ENCODE measurements at places on chromosomes 7 and 10.

GRCh38 chr7:93717217-93717900 is 142.8 kb upstream of the CALCR start:
- no peaks in the 10 kb centered on the region for H3K36me3 ChIP-seq
- H3K4me3 ChIP-seq, result no peak overlapping the region
- no peaks in the 10 kb centered on the region for H3K27me3 ChIP-seq
- DNase-seq, result no peak
- no peak overlapping the region for H3K27ac ChIP-seq

DNA sequence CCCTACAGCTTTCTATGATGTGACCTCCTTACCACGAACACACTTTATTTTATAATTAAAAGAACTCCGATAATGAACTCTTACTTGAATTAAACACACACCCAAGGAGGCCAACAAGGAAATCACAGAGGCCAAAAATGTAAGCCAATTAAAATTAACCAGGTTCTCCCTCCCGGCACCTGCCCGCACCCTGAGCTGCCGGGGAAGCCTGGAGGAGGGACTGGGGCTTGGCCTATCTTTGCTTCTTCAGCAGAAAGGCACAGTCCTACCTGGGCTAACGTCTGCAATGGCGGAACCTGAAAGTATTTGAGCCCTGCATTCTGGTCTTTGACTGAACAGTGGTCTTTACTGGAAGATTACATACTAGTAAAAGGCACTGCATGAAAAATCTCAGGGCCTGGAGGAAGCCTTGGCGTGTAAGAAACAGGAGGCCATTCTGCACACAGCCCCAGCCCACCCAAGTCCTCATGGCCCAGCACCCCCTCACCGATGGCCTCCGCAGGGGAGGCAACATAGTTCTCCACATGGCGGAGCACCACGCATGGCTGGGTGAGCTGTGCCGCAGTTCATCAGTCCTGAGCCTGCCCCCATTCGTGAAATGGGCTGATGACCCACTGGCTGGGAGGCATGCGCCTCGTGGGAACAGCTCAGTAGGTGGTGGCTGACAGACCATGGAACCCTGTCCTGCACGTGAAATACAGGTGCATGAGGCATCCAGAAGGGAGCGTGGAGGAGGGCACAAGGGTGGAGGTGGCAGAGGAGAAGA is 173.8 kb downstream of the PARD3 start:
- no peak overlapping the region for H3K4me3 ChIP-seq
- no peak for DNase-seq
- no peaks in the 10 kb centered on the region for H3K4me1 ChIP-seq

GRCh38 chr10:71974489-71975021 is 10.4 kb downstream of the CHST3 start:
- no peak for DNase-seq
- H3K4me3 ChIP-seq, result no peak overlapping the region
- no peaks in the 10 kb centered on the region for H3K4me1 ChIP-seq
- H3K27ac ChIP-seq, result no peak overlapping the region

DNA sequence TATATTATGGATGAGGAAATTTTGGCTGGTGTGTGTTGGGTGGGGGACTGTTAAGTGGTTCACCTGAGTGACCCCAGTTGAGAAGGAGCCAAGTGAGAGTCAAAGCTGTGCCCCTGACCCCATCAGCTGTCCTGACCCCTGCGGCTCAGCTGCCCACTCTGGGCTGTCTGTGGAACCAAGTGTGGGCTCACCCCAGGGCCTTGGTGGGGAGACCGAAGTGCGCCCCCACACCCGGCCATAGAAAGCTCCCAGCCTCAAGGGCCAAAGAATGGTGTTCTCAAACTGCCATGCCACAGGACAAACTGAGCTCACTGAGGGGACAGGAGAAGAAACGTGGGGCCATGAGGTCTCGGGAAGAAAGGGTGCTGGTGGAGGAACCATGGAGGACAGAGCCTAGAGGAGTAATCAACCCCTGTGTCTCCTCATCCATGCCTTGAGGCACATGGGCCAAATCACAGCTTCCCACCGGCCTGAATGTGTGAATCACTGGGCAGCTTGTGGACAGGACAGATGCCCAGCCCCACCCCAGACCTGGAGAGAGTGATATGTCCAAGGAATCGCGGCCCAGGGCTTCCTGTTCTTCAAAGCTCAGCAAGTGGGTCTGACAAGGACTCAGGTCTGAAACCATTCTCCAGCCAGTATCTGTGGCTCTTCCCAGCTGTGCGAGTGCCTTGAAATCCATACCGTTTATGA is 86.2 kb upstream of the CACUL1 start:
- no peaks in the 10 kb centered on the region for H3K27me3 ChIP-seq
- no peak overlapping the region for H3K4me3 ChIP-seq
- DNase-seq, result no peak
- no peak overlapping the region for H3K27ac ChIP-seq
- no peaks in the 10 kb centered on the region for H3K4me1 ChIP-seq

- no peak overlapping the region for H3K27ac ChIP-seq
- H3K36me3 ChIP-seq, result no peaks in the 10 kb centered on the region
- H3K4me3 ChIP-seq, result no peak overlapping the region
These were observed 1.5 kb upstream of the LOXL4 start for GRCh38 chr10:98269435-98269912.

DNA sequence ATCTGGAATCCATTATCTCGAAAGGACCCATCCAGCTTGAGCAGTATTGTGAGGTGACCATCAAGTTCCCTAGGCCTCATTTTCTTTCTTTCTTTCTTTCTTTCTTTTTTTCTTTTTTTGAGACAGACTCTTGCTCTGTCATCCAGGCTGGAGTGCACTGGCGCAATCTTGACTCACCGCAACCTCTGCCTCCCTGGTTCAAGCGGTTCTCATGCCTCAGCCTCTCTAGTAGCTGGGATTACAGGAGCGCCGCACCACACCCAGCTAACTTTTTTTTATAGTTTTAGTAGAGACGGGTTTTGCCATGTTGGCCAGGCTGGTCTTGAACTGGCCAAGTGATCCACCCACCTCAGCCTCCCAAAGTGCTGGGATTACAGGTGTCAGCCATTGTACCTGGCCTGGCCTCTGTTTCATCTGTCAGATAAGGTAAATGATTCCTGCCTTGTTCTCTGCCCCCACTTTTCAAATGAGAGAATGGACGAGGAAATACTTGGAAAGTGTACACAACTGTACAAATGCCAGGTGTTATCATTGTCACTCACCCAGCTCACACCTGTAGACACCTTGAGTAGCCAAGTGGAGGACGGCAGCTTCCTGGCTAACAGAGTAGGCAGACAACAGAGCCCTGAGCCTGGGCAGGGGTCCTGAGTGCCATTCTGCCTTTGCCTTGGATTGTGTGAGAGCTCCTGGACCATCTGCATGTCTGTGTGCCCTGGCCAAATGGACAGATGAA is 54.1 kb downstream of the HK1 start:
- H3K4me1 ChIP-seq, result peaks cover 30% of the 10 kb centered on the region
- H3K27me3 ChIP-seq, result no peaks in the 10 kb centered on the region
- no peaks in the 10 kb centered on the region for H3K36me3 ChIP-seq
- no peak for DNase-seq
- no peak overlapping the region for H3K27ac ChIP-seq

DNA sequence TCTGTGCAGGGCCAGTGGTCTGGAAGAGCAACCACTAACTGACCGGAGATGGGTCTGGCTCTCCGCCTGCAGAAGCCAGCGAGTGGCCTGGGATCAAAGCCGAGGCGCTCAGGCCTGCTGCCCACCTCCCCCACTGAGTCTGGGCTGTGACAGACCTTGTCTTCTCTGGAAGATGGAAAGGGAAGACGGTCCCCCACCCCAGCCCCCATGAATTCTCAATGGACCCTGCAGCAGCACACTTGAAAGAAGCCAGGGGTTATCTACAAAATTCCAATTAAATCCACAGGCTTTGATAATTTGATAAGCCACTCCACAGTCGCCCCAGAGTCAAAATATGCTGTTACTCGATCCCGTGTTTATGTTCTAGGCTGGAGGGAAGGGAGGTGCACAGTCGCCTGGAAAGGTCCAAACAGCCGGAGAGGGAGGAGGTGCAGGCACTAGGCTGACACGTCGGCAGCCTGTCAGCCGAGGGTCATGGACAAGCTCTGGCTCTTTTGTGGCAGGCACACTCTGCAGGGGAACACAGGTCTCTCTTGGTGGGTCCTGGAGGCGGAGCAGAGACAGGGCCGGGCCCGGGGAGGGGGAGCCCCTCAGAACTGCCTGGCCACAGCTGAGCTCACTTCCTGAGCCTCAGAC is 134.9 kb downstream of the SH3PXD2A start:
- no peaks in the 10 kb centered on the region for H3K36me3 ChIP-seq
- no peaks in the 10 kb centered on the region for H3K27me3 ChIP-seq
- no peak overlapping the region for H3K4me3 ChIP-seq
- no peak overlapping the region for H3K27ac ChIP-seq
- H3K4me1 ChIP-seq, result no peaks in the 10 kb centered on the region

GRCh38 chr7:132565885-132566284 is 10.4 kb downstream of the PLXNA4 start:
- H3K27ac ChIP-seq, result no peak overlapping the region
- H3K27me3 ChIP-seq, result no peaks in the 10 kb centered on the region
- no peaks in the 10 kb centered on the region for H3K4me1 ChIP-seq
- no peak for DNase-seq
- H3K36me3 ChIP-seq, result no peaks in the 10 kb centered on the region

- H3K27me3 ChIP-seq, result no peaks in the 10 kb centered on the region
- no peak for DNase-seq
- no peak overlapping the region for H3K27ac ChIP-seq
- no peak overlapping the region for H3K4me3 ChIP-seq
These were observed 95.1 kb upstream of the DIP2C start for GRCh38 chr10:784403-785088.

GRCh38 chr10:103590744-103591291 is 97.3 kb downstream of the NEURL1 start:
- no peak overlapping the region for H3K27ac ChIP-seq
- no peaks in the 10 kb centered on the region for H3K27me3 ChIP-seq
- no peak for DNase-seq

DNA sequence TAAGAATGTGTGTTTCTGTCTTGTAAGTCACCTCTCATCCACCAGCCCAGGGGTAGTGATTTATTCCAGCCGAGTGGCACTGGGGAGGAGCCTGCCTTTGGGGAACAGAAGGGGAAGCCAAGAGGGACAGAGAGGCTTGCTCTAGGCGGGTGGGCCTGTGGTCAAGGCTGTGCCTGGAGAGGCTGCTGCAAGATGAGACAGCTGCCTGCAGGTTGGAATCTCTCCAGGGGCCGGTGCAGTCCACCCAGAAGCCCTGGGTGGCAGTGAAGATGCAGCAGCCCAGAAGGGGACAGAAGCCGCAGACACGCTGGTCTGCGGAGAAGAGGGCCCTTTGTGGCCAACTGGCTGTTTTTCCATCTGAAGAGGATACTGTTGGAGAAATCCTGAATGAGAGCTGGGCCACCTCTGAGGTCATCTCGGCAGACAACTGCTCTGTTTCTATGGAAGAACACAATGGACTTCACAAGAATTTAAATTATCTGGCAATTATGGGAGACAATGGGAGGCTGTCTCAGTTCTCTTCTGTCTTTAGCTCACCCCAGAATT is 175.7 kb downstream of the GFRA1 start:
- no peaks in the 10 kb centered on the region for H3K27me3 ChIP-seq
- H3K36me3 ChIP-seq, result no peaks in the 10 kb centered on the region
- no peak overlapping the region for H3K4me3 ChIP-seq
- DNase-seq, result no peak
- H3K27ac ChIP-seq, result no peak overlapping the region

GRCh38 chr10:128050936-128051335 is 75.3 kb downstream of the MKI67 start:
- no peaks in the 10 kb centered on the region for H3K27me3 ChIP-seq
- H3K4me3 ChIP-seq, result no peak overlapping the region
- H3K36me3 ChIP-seq, result peaks cover 48% of the 10 kb centered on the region
- peaks cover 40% of the 10 kb centered on the region for H3K4me1 ChIP-seq
- no peak for DNase-seq

DNA sequence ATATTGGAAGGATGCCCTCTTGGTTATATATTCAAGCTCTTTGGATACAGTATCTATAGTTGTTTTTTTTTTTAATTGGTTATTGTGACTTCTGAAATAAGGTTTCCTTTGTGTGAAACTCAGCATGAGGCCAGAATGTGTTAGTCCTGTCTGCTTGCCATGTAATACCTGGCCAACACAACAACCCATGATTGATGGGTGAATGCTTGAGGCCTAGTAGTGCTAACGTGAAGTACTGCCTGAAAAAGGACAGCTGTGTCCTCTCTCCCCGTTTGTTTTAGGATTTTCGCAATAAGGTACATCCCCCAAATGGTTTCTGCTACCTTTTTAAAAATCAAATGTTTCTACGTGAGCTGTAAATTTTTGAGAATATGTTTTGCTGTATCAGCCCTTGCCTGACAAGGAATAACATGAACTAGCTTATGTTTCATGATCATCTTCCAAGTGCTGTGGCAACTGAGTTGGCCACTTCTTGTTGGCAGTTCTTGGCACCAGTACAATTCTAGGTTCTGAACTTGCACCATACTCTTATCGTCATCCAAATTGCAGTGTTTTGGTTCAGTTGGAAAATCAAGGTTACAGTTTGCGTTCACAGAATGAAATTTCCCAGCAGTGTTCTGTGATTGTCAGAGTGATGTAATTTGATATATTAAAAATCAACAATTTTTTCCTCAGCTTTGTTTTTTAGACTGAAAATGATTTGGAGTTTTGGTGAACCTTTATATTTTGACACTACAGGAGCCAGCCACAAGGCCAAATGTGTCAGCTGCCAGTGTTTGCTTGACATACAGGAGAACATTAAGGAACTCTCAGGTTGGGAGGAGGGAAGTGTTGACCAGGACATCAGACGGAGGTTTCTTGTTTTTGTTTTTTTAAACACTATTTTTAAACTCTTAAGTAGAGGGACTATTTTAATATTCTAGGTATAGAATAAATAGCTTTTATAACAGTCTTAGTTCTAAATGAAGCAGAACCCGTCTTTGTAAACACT is 13.5 kb upstream of the ASCC1 start:
- no peak for DNase-seq
- no peak overlapping the region for H3K27ac ChIP-seq
- H3K4me3 ChIP-seq, result no peak overlapping the region

GRCh38 chr7:47827871-47828270 is 120.4 kb downstream of the PKD1L1 start:
- no peak for DNase-seq
- no peak overlapping the region for H3K4me3 ChIP-seq
- no peaks in the 10 kb centered on the region for H3K4me1 ChIP-seq
- H3K36me3 ChIP-seq, result no peaks in the 10 kb centered on the region

GRCh38 chr7:128161466-128162125 is 79.5 kb upstream of the LEP start:
- H3K4me3 ChIP-seq, result no peak overlapping the region
- no peak for DNase-seq
- H3K27ac ChIP-seq, result no peak overlapping the region
- H3K27me3 ChIP-seq, result peaks cover 13% of the 10 kb centered on the region
- H3K4me1 ChIP-seq, result no peaks in the 10 kb centered on the region
- no peaks in the 10 kb centered on the region for H3K36me3 ChIP-seq

Data from effector memory CD4-positive, alpha-beta T cell (primary cell).